ENCODE measurements at places on chromosomes 12 and 14.

DNA sequence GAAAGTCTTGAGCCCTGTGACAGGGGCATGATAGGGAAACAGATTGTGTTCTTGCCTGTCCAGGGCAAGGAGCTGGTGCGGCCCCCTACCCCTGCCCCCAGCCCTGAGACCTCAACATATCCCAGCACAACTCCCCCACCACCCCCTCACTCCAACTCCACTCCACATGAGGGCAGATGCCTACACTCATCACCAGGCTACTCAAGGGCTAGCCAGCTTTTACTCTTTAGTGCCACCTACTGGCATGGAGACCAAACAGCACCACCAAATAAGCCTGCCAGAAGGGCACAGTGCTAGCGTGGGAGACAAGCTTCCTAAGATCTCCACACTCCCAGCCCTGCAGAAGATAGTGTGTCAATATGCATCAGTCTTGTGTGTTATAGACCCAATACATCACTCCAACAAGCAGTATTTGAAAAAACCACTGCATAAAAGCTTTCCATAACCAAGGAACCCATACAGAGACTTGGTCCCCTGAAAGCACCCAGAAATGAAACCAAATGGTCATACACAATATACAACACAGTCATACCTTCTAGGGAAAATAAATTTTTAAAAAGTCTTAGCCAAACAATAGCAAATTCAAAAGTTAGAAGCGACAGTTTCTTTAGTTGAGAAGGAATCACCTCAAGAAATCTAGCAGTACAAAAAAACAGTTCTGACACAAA, 154.4 kb downstream of the KCNK10 start:
- DNase-seq, result peak; percentile 66

DNA sequence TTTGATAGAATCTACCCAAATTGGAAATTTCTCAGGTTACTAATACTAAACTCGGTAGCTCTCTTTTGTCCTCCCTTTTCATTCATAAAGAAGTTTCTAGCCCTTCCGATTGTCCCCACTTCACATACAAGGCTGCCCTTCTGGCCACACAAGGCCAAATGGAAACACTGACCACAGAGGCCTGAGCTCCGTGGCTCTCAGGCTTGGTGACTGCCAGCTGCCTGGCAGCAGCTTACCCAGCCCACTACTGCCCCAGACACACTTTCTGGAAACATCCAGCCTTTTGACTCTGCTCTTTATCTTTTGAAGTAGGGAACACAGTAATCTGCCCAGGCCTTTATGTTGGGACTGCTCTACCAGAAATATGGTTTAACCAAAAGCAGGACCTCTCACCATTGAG, 167.2 kb downstream of the GCH1 start:
- DNase-seq, result no peak

DNA sequence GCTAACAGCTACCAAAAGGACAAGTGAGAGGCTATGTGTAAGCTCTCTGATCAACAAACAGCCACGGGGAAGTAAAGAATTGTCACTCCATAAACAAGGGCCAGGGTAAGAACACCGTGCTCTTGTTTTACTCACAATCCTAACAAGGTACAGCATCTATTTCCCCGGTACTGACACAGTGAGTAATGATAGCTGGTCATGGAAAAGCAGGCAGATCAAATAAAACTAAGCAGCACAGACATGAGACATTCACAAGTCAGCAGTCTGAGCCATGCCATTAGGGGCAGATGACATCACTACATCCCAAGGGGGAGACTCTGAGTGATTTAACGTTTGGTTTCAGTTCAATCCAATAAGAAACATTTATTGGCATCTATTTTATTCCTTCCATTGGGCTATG, 54.4 kb downstream of the ARL6IP4 start:
- no peak for DNase-seq

GRCh38 chr12:23756416-23756815, 193.1 kb downstream of the SOX5 start:
- no peak for DNase-seq
